GM23248 (cell line): ENCODE measurements at places on chromosomes 1 and 21. TPM values are rescaled to one million over a fixed set of nuclear protein-coding genes. Genes with fewer than 3 reads are reported as not detected.
A peak's percentile ranks its signal among the peaks of the same experiment; 100 is the strongest.

DNA sequence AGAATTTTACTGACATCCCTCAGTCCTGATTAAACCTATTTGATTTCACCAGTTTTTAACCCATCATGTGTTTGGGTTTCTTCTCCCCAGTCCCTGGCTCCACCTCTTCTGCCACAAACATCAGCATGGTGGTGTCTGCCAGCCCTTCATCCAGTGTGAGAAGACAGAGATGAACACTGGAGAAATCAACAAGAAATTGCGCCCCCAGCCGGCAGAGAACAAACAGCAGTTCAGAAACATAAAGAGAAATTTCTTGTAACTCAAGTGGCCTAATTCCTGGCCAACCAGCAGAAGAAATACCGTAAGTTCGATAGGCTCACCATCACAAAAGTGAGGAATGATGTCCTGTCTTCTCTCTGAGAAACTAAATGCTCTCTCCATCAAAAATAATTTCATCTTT is 18.3 kb downstream of the S100A11 start:
- peak; percentile 47 for DNase-seq

GRCh38 chr1:82810601-82811000 is 1009.9 kb downstream of the ADGRL2 start:
- no peak for DNase-seq

GRCh38 chr1:153443486-153443885 is 17.0 kb downstream of the S100A7 start:
- no peak for DNase-seq

DNA sequence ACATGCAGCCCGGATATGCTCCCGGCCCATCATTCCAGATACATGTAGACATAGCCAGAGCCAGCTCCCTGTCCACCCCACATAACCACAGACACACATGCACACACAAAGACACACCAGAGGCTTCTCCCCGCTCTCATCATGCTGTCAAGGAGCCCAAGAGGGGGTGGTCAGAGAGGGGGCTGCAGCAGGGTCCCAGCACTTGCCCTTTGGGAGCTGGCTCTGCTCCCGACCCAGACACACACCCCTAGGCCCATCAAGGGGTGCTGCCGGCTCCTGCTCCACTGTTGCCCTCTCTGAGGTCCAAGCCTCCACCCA is 2.6 kb downstream of the PTAFR start:
- DNase-seq: peak; percentile 26

GRCh38 chr1:37150986-37151385 is 116.7 kb upstream of the GRIK3 start:
- no peak for DNase-seq

DNA sequence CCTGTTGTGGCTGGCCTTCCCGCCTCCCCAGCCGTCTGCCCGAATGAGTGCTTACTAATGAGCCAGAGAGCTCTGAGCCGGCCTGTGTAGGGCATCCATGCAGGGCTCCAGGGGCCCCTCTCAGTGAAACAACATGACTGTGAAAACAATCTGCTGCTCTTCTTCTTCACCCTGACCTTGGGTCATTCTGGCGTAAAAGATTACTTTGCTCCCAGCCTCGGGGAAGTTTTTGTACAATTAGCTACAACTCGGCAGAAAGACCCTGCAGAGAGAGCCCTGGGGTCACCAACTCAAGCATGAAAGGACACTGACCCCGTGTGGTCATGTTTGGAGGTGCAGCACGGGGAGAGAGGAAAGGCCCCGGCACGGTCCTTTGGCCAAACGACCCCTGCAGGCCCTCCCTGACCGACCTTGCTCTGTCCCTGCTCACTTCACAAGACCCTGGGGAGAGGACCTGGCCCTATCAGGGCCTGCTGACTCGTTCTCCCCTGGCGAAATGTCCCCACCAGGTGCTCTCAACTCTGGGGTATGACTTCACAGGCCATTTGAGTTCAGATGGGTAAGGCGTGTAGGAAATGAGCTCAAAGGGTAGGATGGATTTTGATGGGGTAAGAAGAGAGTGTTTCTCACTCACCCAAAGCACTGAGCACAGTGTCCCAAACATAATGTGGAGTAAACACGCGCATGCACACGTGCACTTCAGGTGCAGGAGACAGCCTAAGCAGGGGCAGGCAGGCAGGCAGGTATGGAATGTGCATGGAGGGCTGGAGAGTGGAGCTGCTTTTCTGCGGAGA is 22.9 kb upstream of the FAM20B start:
- peak; percentile 68 for DNase-seq

DNA sequence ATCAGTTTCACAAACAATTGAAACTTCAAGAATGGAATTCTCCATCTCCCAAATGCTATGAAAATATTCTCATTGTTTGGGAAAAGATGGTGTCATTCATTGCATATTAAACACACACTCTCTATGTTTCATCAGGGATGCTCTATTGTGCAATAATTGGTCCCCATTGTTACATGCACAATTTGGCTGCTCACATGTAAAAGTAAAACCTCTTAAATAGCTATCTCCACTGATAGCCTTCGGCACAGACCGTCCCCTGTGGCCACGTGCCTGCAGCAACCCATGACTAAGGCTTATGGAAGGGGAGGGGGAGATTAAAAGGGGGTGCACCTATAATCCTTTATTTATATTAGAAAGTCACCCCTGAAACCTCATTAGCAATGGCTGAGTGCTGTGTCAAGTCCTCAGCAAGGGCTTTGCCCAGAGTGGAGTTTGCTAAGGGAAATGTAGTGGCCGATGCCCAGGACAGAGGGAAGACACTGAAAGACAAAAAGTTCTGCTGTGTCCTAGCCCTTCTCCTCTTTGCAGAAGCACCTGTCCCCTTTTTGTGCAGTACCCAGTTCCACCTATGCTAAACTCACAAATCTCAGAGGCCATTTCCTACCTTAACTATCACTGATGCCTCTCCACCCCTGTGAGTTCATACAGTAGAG is 309.6 kb upstream of the ESRRG start:
- DNase-seq: no peak

- DNase-seq: no peak
Observed at GRCh38 chr1:104874044-104874443, 1124.3 kb downstream of the AMY1C start.

DNA sequence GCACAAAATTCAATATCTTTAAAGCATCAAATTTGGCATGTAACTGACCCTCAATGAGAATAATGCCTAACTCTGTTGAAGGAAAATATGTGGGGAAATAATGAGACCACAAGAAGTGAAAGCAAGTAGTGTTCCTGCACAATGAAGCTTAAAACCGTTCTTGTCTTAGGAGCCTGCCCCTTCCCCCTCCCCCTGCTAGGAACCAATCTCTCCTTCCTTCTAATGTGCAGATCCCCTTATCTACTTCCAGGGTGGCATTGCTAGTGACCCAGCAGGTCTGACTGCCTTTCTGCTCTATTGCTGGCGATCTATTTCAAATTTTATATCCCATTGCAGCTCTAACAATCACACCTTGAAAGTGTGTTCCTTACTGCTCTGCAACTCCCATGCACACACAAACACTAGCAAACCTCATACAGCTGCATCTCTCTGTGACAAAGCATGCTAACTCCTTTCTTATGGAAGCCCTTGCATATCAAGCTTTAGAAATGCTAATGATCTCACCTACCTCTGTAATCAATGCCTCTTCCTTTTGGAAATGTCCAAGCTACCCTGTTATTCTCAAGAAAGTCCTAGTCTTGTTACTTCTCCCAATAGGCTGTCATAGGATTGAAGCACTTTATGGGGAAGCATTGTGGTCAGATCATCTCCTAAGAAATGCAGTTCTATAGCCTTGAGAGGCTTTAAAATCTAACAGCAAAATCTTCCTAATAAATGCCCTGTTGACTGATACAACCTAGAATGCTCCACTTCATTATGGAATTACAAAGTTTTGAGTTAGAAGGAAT is 26.5 kb downstream of the BCL9 start:
- no peak for DNase-seq

- no peak for DNase-seq
Observed at GRCh38 chr1:34682452-34683223, 72.2 kb upstream of the GJB5 start.

DNA sequence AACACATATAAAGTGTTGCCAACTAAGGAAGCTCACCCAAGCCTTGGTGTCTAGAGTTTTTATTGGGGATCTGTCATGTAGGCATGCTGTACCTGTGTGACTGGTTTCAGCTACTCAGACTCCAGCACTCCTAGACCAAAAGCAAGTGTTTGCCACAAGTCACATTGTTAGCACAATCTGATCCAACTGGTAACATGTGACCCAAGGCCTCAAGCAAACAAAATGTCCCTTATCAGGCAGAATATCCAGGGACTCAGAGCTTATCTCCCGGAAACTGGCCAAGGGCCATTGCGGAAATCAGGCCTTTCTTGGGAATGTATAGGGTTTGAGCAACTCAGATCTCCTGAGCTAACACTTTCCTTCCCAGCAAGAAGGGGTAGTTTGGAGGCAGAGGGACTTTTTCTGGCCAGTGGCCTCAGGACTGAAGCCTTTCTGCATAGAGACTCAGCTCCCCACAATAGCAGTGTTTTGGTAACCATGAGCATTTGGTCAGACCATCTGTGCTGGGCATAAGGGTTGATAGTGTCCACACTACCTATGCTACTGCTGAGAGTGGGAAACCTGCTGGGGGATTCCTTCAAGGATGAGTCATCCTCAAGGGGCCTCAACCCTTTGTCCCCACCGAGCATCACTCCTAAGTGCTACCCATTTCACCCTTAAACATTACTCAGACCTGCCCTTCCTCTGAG is 29.6 kb downstream of the NHLH2 start:
- no peak for DNase-seq

- DNase-seq: peak; percentile 83
Observed at GRCh38 chr1:175319112-175319911, 126.7 kb upstream of the KIAA0040 start.

The TCHHL1 gene
- polyA plus RNA-seq: not detected in 2 replicates

The OR10J1 gene
- polyA plus RNA-seq: not detected in 2 replicates
